H1 (cell line): ENCODE measurements at places on chromosomes 2 and 18.

- no peak for DNase-seq
Measured at GRCh38 chr2:113877711-113878598, 11.9 kb upstream of the ACTR3 start.

DNA sequence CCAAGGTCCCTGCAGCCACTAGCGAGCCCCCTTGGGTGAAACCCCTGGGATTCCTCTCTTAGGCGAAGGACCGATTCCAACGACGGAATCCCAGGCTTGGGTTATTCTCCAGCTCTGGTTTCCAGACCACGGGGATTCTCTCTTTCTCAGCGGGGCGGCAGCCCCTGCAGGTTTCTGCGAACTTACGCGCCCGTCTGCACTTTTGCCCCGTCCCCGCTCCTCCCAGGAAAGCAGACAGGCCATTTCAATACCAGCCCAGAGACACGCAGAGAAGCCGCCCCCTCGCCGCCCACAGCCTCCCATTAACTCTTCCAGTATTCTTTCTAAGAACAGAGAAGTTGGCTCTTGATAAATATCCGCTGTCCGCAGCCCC is 1.2 kb downstream of the CBLN2 start:
- no peak for DNase-seq

DNA sequence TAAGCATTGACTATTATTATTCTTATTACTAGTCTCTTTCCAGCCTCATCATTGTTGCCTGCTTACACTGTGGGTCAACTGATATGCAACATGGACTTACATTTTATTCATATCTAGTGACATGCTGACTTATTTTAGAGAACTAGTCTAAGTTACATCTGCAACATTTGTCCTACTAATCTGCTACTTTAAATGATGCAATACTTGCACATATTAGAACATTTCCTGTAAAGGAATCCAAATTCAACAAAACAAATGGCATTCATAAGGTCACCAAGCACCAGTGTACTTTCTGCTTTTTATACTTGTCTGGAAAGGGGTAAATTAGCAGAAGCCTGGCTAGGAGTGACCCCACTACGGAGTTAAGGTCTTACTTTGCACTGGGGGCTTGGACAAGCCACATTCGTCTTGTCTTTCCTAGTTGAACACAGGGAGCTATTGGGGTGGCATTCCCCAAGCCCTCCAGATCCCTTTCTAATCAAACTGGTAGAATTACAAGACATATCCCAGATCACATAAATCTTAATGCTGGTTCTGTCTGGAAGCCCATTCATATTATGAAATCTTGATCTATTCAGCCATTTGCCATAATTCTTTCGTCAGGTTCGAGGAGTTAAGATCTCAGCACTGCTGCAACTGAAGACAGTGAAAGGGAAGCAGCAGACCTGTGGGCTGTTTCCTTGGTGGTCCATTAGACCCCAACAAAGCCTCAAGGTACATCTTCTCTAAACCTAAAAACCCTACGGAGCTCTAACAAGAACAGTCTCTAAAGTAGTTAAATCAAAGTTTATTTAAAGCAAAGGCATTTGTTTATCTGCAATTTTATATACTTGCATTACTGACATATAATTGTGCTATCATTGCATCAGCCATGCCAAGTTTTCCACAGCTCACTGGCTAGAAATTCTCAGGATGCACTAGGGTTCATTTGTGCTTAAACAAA is 49.9 kb upstream of the RTN4 start:
- DNase-seq: no peak

GRCh38 chr2:207258263-207258991 is 92.7 kb upstream of the KLF7 start:
- DNase-seq: no peak

DNA sequence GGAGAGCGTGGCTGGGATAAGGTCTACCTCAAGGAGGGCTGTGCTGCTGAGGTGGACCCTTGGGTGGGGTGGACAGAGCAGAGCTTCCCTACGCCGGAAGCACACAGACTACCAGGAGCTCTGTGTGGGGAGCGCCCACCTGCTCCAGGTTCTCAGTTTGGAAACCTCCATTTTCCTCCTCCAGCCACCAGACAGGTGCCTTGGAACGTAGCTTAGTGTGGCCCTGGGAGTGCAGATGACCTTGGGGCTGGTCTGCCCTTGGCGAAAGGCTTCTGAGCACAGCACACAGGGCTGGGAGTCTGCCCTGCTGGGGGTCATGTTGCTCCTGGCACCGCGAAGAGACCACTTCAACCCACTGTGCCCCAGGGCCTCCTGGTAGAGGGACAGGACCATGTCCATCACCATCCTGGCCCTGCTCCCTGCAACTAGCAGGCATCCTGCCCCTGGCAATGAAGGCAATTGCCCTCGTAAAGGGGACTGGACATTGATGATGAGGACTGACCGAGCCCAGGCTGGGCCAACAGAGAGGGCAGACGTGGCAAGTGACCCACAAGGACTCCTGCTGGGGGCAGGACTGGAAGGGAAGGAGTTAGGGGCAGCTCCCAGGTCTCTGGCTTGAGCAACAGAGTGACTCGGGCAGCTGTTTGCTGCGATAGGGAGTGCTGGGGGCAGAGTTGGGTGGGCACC is 214.7 kb downstream of the CYP26B1 start:
- peak; percentile 35 for DNase-seq

GRCh38 chr18:65706646-65707045 is 44.2 kb upstream of the CDH7 start:
- DNase-seq: no peak

DNA sequence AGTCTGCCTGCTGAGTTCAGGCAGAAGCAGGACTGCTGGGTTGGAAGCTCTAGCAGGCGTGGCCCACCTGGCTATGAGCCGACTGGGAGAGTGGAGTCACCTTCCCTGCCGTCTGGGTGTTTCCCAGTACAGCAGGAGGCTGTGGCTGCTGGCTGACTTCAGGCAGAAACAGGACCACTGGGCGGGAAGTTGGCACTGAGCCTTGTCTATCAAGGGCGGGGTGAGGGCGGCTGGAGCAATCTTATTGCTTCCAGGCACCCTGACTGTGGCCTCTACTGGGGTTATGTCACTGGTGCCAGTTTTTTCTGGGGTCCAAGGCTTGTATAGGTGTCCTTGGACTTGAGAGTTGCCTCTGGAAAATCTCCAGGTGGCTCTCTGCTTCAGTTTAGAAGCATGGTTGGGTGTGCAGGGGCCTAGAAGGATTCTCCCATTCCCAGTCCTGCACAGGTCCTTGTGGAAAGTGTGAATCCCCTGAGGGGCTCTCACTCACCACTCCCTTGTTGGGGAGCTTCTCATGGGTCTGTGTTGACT is 30.5 kb downstream of the LTBP1 start:
- no peak for DNase-seq

DNA sequence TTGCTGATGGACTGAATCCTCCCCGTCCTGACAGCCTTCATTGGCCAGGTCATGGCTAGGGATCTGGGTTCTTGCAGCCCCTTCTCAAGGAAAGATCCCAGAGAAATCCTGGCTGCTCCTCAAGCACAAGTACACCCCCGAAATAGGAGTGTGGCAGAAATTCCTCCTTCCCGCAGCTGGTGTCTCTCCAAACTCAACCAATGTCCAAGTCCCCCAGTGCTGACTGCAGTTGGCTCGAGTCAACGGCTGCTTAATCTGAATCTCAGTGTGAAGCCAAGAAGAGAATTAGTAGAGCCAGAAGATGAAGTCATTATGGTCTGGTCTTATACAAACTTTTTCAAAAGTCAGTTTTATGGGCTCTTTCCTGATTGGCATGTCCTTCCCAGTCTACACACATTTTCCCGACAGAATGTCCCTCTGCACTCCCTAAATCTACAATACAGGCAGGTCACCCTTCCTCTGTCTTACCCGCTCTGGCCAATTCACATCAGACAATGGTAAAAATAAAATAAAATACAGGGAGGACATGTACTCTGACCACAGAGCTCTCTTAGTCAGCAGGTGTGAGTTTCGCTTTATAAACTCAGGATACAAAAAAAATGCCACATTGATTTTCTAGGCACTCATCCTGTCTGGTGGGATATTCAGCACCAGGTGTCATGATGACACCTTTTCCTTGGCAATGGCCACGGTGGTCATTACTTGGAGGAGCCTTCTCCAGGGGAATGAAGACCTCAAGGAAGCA is 76.9 kb upstream of the PAPOLG start:
- DNase-seq: no peak

DNA sequence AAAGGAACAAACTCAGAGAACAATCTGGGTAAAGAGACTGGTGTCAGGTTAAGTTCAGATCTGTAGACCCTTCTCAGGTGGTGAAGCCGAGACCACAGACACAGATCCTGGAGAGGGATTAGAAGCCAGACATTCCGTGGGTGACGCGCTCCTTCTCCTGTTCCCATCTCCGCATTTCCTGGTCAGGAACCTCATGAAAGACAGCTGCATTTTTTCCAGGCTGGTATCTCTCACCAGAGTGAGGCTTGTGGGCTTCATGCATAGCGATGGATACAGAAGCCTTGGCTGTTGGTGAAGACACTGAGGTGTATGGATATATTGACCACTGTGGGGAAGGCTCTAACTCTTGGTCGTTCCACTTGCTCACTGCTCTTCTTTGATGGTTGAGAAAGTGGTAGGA is 152.6 kb downstream of the FAM210A start:
- DNase-seq: no peak

DNA sequence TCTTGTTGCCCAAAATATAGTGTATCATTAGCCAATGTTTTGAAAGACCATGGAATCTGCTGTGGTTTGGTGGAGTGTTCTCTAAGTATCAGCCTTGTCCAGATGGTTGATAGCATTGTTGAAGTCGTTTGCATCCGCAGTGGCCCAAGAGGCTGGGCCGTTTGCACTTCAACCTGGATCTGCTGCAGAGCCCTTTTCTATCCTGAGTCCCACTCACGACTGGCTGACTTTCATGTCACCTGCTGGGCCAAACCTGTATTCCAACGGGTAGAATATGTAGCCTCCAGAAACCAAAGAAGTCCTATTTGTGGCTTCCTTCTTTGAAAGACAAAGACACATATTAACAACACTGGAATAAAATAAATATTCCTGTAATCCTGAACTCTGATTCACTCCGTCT is 1154.1 kb downstream of the RPIA start:
- DNase-seq: no peak

- DNase-seq: no peak
Measured at GRCh38 chr18:11323359-11323819, 174.0 kb upstream of the PIEZO2 start.
